ENCODE measurements at places on chromosomes 5 and 9.

DNA sequence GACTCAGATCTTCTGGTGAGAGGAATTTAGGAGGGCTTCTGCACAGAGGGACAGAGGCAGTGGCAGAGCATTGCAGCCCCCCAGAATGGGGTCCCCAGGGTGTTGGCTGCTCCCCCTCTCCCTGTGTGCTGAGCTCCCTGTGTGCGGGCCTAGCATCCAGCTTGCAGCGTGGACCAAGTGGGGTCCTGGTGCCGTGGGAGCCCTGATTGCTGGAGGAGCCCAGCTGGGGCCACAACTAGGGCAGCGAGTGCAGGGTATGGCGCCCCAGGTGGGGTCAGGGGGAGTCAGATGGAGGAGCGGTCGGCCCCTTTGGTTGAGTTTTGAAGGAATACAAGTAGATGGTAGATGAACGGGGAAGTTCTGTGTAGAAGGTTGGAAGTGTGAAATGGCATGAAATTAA is 66.7 kb downstream of the TRIO start:
- DNase-seq, result no peak

DNA sequence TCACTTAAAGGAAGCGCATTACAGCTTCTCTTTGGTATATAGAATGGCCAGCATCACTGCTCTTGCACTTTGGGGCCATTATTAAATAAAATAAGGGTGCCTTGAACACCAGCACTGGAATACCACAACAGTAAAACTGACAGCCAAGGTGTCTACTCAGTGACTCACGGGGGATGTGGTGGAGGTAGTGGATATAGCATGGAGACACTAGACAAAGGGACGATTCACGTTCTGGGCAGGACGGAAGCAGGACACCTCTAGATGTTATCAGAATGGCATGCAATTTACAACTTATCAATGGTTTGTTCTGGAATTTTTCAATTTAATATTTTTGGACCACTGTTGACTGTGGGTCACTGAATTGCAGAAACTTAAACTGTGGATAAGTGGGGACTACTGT is 32.9 kb upstream of the PDE8B start:
- no peak for DNase-seq

DNA sequence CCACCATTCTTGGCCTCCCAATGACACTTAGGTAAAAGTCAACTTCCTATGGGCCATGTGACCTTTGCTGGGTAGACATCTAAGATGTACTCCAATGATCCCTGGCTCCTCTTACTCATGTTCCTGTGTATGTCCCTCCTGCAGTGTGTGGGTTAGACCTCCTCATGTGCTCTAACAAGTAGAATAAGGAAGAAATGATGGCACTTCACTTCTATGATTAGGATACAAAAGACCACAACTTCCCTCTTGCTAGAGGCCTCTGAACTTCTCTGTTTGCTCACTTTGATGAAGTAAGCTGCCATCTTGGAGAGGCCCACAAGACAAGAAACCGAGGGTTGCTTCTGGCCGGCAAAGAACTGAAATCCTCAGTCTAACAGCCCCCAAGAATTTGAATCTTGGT is 131.8 kb downstream of the TAF11L14 start:
- no peak for DNase-seq

- DNase-seq, result no peak
Measured at GRCh38 chr9:99103054-99103895, 1.6 kb upstream of the TGFBR1 start.

GRCh38 chr9:76215066-76215465 is 179.2 kb downstream of the RFK start:
- DNase-seq, result no peak

GRCh38 chr5:154610321-154611154 is 132.5 kb upstream of the HAND1 start:
- DNase-seq, result peak; percentile 30

DNA sequence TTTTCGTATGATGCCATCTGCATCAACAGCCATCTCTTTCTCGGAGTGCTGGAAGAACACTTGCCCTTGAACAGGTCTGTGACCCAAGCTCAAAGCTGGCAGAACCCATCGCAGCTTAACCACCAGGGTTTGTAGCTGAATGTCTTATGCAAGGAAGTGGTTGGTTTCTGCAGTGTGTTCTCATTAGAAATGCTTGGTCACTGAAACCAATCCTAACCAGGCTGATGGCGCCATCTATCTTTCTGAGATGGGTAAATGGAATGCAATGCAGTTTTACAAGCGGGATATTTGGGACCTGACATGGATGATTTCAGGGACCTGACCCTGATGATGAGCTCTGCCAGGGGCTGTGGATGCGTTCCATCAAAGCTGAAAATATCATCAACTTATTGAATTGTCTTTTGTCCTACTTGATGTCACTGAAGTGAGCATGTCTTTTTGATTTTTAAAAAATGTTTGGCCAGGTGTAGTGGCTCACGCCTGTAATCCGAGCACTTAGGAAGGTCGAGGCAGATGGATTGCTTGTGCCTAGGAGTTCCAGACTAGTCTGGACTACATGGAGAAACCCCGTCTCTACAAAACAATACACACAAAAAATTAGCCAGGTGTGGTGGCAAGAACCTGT is 28.7 kb downstream of the DMRT3 start:
- no peak for DNase-seq

DNA sequence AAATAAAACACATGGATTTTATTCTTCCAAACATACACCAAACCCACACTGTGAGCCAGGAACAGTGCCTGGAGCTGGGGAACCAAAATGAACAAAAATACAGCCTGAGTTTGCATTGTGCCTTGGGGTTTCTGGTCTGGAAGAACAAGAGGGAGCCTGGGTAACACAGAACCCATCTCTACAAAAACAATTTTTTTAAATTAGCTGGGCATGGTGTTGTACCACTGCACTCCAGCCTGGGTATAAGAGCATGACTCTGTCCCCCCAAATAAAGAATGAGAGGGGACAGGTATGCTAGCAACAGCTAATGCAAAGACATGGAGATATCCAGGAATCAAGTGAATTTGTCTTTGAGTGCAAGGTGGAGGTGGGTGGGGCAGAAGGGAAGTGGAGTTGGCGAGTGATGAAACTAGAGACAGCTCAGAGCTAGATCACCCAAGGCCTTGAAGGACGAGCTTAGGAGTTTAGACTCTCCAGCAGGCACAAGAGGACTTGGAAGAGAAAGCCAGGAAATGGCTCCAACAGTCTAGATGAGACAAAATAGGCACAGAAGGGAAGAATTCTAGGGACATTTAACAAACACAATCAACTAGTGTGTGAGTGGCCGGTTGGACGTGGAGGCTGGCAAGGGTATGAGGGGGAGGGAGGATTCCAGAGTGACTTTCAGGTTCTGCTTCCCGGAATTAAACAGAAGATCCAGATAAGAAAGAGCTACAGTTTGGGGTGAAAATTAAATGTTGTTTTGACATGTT is 47.4 kb downstream of the FNBP1 start:
- no peak for DNase-seq

DNA sequence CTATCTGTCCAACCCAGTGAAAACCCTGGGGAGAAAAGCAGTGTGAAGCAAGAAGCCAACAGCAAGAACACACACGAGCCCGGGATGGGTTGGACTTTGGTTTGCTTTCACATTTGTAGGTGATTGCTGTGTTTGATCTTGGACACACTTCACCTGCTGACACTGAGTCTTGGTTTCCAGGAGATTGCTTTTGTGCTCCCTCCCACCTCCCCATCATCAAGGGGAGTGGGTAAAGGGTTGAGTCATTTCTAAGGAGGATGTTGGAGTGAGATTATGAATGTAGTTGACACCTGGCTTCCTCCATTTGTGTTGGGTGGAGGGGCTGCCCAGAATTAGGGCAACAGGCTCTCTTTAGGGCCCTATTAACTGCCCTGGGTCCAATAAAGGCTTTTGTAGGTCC is 37.5 kb downstream of the ANKDD1B start:
- DNase-seq, result no peak

DNA sequence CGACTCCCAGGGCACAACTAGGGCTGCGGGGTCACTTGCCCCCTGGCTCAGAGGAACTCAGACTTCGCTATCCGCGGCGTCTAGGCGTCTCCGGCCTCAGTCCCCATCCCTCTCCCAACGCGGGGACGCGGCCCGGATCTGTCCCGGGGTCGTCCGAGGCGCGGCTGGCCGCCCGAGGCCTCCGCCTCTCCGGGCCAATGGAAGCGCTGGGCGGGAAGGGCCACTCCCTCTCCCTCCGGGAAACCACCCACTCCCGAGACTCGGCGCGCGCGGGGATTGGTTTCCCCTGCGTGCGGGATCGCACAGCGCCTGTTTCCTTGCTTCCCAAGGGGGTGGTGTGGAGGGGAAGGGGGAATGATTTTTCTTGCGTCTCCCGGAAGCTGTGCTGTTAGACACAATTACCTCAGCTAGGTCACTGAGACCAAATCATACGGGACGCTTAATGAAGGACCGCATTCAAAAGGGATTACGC is 38.3 kb downstream of the NR2F1 start:
- no peak for DNase-seq

- no peak for DNase-seq
Measured at GRCh38 chr9:126763130-126763764, 41.6 kb upstream of the ZBTB43 start.

- DNase-seq, result no peak
Measured at GRCh38 chr9:19931098-19931890, 142.5 kb upstream of the SLC24A2 start.

DNA sequence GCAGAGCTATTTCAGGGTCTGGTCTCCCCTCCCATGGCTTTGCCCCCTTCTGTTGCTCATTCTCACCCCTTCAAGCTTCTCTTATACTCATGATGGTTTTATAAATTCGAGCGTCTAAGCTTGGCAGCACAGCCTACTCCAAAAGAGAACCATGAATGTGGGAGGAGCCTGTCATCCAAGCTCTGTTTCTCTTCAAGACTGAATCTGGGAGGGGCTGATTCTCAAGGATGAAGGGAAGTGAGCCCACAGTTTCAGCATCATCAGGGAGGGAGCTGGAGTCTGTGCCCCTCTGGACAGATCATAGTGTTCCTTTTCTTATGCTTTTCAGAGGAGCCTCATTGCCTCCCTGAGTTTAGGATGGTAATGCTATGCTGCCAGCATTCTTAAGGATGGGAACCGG is 168.6 kb downstream of the CFAP90 start:
- DNase-seq, result no peak

DNA sequence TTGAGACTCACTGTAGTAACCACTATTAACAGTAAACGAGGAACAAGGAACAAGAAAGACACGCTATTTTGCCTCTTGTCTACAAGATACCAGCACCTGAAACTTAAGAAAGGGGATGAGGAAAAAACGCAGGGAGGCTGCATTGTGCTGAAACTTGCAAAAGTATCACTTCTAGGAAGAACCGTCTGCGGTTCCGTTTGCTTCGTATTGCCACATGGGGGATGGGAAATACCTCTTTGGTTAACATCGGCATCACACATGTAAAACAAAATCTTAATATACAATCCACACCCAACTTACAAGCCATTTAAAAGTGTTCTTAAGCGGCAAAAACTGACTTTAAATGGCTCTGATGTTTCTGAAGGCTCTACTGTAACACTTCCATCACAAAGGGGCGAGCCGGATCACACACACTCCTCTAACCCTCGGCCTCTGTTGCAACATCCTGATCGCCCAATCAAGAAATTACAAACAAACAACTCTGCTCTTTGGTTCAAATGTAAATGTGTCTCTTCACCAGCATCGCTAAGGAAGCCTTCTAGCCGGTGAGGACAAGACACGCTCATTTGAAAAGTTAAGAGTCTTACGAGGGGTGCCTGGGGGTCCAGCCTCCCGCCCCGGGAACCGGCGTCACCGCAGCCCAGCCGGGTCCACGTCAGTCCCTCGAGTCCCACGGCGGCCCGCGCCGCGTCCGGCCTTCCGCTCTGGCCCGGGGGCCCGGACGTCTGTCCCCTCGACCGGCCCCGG is 621 bp downstream of the SEC16A start:
- no peak for DNase-seq

DNA sequence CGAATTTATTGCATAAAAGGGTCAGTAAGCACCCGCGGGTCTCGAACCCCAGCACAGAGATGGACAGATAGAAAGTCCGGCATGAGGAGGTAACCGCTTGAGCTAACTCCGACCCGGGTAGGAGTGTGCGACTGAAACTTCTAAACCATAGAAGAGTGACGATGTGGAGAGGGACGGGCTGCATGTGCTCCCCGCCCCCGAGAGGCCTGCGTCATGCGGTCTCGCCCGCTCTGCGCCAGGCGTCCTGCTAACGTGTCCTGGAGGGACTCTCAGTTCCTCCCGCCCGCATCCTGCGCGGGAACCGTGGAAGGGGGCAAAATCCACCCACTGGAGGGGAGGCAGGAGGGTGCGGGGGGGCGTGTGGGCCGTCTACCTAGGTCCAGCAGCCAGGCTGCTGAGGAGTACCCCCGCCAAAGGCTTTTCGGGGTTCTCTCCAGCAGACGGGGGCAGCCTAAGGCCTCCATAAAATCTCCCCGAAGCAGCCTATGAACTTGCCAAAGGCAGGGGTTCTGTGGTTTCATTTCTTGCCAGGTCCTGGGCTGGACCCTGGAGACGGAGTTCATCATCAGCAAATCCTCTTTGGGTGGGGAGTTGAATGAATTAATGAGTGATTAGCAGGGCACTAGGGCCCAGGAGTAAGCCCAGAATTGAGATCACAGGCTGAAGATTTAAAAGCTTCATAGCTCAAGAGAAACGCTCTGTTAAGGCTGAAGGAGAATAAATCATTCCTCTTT is 51.9 kb downstream of the TGFBI start:
- peak; percentile 30 for DNase-seq

DNA sequence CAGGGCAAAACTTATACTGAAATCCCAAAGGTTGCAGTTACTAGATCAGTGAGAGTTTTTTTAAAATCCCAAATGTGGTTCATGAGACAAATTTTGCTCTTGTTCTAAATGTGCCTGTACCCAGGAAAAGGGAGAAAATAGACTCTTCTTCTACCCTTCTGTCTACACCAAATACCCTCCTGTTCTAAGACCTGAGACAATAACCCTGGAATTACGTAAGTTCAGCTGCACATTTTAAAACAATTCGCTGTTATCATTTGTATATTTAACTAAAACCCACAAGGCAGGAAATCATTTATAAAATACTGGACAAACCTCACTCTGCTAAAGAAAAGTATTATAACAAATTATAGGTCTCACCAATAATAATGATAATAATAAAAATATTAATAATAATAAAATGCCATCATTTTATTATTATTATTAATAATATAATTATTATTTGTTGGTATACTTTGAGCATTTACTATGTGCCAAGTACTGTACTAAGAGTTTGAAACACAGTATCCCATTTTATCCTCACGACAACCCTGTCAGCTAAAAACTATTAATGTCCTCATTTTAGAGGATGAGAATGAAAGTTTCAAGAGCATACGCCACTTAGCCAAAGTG is 49.8 kb upstream of the AFAP1L1 start:
- no peak for DNase-seq

Measured in activated T-helper 1 cell treated with anti-CD3 and anti-CD28 coated beads, Interleukin-2, amount 50 U/mL, for 16 hours (primary cell).